Smooth muscle cell of the brain vasculature (primary cell): ENCODE measurements at places on chromosomes 2 and 18.

DNA sequence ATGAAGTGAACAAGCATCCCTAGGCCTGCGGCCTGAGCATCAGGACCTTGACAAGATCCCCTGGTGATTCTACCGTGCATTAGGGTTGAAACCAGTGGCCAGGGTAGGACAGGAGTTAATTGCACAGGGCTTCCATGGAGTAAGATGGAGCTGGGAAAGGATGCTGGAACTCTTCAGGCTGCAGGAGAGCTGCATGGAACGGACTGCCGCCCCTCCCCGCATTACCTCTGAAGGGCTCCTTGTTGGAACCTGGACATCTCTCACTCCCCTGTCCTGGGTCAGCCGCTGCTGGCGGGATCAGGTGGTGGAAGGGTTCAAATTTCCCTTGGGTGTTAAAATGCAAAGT, 156.6 kb upstream of the ID2 start:
- DNase-seq: no peak

- no peak for DNase-seq
These were observed 17.2 kb downstream of the APOB start for GRCh38 chr2:21026479-21027282.

DNA sequence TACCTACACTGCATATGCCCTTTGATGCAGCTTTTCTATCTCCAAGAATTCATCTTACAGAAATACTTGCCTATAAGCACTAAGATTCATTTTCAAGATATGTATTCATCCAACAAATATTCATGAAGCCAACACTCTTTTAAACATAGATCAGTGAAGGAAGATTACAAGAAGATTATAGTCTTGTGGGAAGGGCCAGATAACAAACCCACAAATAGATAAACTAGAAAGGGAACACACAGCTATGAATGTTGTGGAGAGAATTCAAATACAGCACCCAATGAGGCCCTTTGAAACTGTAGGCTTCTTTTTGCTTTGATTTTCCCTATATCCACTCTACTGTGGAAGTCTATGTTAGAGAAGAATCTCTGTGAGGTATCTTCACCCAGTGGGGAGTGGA, 186.7 kb upstream of the RBMS1 start:
- no peak for DNase-seq

DNA sequence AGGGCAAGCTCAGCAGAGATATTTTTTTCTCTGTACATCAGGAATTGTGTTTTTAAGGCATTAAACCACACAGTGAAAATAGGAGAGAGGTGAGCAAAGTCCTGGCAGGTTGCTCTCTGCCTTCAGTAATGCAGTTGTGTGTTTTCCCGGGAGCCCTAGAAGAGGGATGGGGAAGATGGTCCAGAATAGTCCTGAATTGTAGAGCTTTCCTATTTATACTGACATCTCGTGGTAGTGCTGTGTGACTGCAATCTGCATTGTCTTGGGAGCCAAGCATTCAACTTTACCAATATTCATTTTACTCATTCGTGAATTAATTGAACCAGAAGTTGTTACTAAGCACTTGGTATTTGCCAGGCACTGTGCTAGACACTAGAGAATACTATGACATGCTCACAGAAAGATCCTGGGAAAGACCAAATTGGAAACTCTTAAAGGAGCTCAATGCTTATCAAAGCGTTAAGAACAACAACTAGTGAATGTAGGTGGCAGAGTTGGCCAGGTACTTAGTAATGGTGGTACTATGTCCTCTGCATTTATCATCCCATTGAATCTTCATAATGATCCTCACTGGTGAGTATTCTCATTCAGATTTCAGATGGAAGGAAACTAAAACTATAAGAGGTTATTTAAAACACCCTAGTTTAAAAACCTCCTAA, 214.6 kb downstream of the TRIB2 start:
- DNase-seq: no peak

DNA sequence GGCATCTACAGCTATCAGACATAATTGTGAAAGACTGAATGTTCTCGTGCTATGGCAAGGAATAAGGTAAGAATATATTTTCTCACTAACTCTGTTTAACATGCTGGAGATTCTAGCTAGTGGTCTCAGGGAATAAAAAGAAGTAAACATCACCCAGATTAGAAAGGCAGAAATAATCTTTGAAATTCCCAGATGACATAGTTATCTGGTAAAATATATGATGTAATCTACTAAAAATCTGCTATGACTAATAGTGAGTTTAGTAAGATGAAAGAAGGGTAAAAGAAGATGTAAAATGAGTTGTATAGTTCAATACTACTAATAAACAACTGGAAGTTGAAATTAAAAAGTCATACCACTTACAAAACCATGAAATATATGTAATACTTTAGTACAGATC, 134.2 kb downstream of the DSC3 start:
- no peak for DNase-seq

DNA sequence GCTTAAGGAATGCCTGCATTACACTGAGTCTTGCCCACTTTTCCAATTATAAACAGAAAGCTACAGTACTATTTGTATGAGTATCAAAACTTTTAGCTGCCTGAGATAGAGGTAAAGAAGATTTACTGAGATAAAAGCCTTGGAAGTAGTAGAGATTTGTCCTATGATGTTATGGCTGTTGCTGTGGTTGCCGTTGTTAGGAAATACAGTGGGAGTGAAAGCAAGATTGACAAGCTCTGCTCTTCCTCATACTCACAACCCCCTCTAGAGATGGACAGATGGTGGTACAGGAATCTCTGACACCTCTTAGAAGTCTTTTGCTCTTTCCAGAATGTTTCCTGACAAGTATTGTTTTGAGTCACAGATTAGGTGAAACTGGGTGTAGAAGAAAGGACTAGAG, 242.5 kb downstream of the RPIA start:
- DNase-seq: no peak

- DNase-seq: peak; percentile 83
These were observed 208.2 kb downstream of the SLC8A1 start for GRCh38 chr2:40243581-40244187.

DNA sequence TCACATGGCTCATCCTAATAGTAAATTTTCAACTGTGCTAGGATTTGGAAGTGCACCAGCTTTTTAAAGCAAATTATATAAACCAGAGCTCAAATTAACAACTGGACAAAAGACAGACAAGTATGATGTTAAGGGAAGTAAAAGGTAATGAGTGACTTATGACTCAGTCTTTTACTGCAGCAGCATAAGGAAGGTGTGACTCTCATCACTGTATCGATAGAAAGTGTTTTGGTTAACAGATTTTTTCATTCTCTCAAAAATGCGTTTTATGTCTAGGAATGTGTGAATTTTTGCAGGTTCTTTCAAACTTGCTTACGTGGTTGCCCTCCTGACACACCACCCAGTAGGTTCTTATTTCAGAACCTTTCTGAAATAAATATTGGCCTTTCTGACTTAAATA, 244.2 kb upstream of the BOD1L2 start:
- DNase-seq: no peak

DNA sequence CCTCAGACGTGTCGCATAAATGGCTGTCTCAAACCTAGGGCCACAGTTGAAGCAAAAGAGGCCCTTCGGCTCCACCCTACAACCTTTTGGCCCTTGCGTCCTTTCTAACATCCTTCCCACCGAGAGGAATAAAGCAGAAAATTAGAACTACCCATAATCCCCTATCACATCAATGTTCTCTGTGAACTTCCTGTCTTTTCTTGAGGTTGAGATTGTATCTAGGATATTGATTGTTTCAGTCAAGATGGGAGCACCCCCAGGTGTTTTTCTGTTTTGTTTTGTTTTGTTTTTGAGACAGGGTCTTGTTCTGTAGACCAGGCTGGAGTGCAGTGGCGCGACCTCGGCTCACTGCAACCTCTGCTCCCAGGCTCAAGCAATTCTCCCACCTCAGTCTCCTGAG, 23.6 kb downstream of the INPP5D start:
- DNase-seq: no peak

- no peak for DNase-seq
These were observed 1.0 kb downstream of the DNPEP start for GRCh38 chr2:219386532-219387280.

GRCh38 chr2:99832926-99833325, 309.5 kb downstream of the AFF3 start:
- DNase-seq: no peak

GRCh38 chr2:1638281-1638860, 105.9 kb downstream of the PXDN start:
- DNase-seq: no peak

GRCh38 chr2:106269591-106270291, 75.6 kb upstream of the UXS1 start:
- DNase-seq: no peak

GRCh38 chr2:65320042-65320725, 92.6 kb downstream of the ACTR2 start:
- no peak for DNase-seq

DNA sequence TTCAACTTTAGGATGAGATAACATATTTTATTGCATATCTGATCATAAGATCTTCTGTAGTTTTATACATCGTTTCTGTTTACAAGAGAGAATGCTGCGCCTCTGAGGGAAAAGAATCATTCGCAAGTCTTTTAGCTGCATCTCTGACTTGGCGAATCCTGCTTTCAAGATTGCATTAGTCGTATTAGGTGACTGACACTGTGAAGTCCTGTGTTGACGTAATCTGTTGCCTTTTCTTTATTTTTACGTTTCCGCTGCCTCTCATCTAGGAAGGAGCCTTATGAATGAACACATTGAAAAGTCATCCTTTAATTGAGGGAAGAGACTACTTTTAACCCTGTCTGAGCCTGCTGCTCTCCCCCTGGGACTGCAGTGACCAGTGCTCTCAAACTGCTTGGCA, 101.5 kb downstream of the LDLRAD4 start:
- DNase-seq: no peak

DNA sequence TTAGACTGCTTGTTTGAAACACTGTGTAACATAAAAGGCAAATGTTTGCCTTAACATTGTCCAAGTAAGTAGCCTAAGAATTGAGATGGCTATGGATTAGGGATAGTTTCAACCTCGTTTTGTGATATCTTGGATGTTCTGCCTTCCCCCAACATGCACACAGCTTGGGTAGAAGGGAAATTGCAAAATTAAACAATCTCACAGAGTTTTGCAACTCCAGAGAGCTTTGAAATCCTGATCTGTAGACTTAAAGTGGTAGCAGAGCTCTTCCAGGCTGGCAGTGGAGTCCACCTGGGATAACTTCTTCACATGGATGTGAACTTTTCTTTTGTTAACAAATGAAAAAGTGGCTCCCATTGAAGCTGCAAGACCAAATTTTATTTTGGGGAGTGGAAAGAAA, 59.6 kb downstream of the CHRNA1 start:
- DNase-seq: no peak

- DNase-seq: no peak
These were observed 131.2 kb upstream of the SEC11C start for GRCh38 chr18:59008302-59008974.

- DNase-seq: no peak
These were observed 4.2 kb upstream of the PAX8 start for GRCh38 chr2:113282747-113283533.

GRCh38 chr18:45458033-45458432, 157.2 kb upstream of the SLC14A2 start:
- no peak for DNase-seq

- no peak for DNase-seq
These were observed 602.6 kb upstream of the VRK2 start for GRCh38 chr2:57443973-57444521.

- no peak for DNase-seq
These were observed 126.8 kb downstream of the SEPTIN10 start for GRCh38 chr2:109486711-109487535.

DNA sequence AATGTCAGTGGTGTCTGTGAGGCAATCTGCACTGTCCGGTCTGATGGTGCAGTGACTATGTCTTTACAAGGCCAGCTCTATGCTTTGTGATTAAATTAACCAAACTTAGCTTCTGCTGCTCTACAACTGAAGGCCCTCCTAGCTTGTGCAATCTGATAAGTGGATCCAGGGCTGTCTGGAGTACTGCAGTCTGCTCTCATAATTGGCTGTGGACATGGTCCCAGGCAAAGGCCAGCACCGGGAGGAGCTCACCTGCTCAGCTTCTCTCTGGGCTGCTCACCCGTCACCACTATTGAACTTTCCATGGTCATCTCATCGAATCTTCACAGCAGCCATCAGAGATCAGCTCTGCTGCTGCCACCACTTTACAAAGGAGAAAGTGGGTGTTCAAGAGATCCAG, 13.0 kb upstream of the APCDD1 start:
- DNase-seq: no peak

DNA sequence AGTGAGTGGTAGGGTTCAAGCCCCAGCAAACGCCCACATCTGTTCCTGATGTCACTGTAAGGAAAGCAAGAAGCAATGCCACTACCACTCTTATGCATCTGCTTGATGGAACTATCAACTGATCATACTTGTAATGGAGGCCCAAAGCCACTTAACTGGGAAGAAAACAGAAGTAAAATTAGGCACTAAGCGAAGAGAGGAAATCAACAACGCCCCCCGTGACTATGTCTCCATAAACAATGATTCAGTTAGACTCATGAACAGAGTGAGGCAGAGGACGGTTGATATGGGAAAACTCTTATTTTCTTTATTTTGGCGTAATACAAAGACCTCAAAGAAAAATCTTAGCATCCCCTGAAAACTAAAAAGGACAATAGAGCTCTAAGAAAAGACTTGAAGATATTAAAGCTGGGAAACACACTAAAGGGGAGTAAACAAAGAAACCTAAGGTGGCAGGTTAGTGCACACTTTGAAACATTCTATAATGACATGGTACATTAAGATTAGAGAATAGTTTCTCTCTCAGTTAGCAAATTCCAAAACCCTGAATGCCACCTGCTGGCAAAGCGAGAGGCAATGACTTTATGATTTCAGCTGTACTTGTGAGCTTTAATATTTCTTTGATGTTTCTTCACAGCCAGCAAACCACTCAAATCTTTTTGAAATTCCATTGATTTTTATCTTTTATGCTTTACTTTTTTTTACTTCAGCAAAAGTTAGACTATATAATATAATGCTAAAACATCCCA, 86.5 kb downstream of the LRP2 start:
- no peak for DNase-seq

GRCh38 chr2:233656443-233656842, 15.3 kb upstream of the UGT1A9 start:
- DNase-seq: no peak

GRCh38 chr18:7955175-7955574, 388.1 kb downstream of the PTPRM start:
- DNase-seq: no peak

DNA sequence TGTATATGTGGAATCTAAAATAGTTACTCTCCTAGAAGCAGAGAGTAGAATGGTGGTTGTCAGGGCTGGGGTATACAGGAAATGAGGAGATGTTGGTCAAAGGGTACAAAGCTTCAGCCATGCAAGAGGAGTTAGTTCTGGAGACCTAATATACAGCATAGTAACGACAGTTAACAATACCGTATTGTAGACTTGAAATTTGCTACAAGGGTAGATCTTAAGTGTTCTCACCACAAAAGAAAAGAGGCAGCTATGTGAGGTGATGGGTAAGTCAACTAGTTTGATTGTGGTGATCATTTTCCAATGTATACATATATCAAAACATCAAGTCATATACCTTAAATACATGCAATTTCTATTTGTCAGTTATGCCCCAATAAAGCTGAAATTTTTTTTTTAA, 98.2 kb upstream of the CYP1B1 start:
- DNase-seq: no peak

DNA sequence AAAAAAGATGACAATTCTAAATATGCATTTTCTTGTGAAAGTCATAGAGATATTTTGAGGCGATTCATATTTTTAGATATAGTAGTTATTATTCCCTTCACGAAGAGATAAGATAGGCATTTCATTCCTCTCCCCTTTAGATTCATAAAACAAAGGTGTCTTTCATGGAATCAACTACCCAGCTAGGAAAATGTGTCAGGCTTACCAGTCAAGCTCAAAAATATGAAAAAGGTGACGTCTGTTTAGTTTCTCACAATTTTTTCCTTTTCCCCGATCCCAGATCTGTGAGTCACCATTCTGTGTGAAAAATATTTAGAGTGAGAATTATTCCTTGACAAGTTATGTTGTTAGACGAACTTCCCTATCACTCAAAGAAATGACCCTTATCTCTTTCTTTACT, 95.4 kb upstream of the FN1 start:
- no peak for DNase-seq
